ENCODE measurements at places on chromosomes 12 and 14.

DNA sequence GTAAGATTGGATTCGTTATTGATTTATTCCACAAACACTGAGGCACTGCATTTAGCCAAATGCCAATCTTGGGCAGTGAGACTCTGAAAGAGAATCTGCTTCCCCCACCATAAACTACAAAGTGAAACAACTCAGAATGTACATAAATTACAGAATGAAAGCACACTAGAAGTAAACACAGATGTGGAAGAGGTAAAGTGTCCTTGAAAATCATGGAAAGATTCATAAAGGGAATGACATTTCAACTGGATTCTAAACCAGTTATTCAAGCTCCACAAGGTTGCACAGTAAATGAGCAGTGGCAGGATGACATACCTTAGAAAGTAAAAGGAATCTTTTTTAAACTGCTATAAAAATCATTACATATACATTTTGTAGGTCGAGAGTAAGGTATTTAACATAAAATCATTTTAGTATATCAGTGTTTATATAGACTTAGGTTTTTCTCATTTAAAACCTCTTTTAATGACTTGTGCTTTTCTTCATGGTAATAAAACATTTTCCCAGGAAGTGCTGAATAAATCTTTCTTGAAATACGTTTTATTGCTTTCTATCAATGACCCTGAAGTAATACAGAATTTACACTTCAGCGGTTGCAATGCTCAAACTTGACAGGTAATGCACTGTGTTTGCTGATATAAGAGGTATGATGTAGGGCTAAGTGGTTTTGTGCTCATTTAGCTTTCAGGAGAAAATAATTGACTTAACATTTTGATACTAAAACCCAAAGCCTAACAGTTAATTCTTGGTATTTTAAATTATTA lies 270.6 kb downstream of the NAV3 start:
- DNase-seq, result no peak

- DNase-seq, result no peak
These were observed 599.1 kb downstream of the CCER1 start for GRCh38 chr12:90355711-90356355.

DNA sequence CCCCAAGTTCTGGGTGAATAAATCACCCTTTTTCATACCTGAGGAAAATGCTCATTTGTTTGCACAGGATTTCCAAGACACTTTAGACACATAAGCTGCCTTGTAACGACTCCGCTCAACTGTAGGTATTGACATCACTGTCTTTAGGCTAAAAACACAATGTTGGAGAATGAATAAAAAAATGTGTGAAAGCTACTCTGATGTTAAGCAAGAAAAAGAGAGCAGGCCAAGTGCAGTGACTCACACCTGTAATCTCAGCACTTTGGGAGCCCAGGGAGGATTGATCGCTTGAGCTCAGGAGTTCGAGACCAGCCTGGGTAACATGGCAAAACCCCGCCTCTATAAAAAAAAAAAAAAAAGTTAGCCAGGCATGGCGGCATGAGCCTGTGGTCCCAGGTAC lies 11.1 kb upstream of the CIPC start:
- DNase-seq, result no peak

DNA sequence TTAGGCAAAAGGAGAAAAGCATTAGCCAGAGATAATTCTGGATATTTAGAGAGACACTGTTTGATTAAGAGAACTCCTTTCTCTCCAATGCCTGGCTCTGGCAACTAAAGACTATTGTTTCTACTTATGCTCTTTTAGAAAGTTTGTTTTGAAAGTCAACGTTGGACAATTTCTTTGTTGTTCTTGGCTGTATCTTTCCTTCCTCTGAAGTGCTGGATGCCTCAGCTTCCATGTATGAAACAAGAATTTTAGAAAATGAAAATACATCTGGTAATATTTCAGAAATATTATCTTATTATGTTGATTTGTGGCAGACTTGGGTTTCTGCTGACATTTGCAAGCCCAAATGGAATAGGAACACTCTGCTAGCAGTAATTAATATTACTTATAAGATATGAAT lies 382.6 kb downstream of the SNAPC1 start:
- no peak for DNase-seq

DNA sequence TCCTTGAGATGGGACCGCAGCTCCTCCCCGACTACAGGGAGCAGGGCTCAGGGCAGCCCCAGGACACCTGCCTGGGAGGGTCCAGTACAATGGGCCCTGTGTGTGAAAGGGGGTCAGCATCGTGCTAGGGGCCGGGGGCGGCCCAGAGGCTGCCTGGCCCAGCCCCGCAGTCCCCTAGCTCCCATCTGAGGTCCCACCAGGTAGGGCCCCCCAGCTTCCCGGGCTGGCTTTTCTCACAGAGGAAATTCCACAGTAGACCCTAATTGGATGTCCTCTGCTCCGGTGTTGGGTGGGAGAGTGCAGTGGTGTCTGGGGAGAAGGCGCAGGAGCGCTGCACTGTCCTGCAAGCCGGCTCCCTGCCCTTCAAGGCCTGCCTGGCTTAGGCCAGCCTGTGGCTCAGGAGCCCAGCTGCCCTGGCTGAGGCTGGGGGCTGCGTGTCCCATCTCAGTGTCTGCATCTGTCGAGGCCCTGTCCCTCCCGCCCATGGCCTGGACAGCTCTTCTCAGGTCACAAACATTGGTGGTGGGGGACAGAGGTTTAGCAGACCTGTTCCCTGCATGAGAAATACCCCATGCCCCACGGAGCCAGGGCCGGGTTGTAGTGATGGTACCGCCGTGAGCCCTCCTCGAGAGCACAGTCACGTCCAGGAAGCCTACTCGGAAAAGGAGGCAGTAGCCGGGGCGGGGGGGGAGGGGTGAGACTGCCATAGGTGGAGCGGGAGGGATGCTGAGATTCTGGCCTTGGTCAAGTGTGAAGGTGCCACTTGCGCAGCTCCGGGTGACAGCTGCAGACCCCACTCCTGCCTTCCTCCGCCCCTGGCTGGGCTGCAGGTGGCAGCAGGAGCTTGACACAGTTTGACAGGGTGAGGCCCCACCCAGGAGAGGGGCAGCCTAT lies 11.6 kb downstream of the HIP1R start:
- DNase-seq, result no peak

DNA sequence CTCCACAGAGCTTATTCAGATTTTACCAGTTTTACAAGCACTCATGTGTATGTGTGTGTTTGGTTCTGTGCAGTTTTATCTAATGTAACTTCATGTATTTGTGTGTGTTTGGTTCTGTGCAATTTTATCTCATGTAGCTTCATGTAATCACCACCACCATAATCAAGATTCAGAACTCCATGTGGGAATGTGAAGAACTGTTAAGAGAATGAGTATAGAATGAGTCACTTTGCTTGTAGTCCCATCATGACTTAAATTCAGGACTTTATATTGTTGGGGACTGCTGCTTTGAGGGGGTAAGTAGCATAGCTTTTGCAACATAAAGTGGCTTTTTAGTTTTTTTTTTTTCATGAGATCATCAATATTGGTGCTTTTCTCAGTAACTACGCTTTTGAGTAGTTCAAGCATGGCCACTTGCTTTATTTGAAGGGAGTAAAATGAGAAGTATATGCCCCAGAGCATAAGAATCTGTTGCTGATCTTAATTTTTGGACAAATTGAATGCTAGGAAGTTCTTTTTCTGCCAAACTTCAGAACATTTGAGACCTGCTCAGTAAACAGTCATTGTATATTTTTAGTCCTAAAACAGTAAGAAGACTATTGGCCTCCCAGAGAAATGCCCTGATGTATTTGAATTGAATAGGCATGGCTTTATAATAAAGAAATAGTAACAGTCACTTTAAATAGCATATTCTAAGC lies 28.8 kb downstream of the PROX2 start:
- no peak for DNase-seq

GRCh38 chr12:91432089-91432488 lies 249.5 kb upstream of the DCN start:
- DNase-seq, result no peak

- DNase-seq, result no peak
These were observed 678 bp downstream of the ZBTB25 start for GRCh38 chr14:64502887-64503433.

DNA sequence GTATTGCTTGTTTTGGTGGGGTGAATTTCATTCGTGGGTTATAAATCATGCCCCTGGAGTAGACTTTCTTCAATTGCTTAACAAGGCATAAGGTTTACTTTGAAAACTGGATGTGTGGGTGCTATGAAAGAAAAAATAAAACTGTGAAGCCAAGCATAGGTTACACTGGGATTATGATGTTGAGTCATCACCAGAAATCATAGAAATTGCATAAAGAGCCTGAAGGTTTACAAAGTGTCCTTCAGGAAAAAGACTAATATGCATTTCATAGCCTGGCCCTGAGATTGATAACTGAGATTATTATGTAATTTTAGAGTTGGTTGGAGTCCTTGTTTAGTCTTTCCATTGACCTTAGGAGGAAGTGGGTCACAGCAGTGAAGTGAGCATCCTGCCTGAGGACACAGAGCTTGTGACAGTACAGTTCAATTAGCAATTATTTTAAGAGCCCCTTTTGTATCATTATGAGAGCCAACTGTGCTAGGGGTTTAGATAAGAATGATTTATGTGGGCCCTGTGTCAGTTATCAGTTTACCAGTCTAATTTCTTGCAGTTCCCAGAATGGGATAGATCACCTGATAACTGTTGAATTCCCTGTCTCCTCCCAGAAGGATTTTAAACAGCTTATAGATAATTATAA lies 13.6 kb downstream of the LRRK2 start:
- DNase-seq, result no peak

GRCh38 chr12:121799842-121800693 lies 3.7 kb upstream of the SETD1B start:
- peak; percentile 72 for DNase-seq

GRCh38 chr14:65096323-65097089 lies 5.8 kb downstream of the MAX start:
- no peak for DNase-seq

DNA sequence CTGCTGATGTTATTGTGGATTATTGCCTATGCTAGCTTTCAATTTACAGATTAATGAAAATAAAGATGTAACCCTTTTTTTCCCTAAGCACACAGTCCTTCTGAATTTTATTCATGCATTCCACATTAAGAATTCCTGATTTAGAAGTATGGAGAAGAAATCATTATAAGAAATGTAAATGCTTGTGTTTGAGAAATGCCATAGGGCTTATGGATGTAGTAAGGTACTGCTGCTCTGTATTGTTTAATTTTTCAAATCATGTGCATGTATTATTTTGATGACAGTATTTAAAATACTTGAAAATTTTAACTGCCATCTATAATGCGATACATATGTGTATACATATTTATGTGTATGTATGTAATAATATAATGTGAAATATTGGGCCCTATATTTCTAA lies 167.1 kb upstream of the SOX5 start:
- no peak for DNase-seq

- no peak for DNase-seq
These were observed 233.3 kb upstream of the PPFIA2 start for GRCh38 chr12:81992461-81992860.

DNA sequence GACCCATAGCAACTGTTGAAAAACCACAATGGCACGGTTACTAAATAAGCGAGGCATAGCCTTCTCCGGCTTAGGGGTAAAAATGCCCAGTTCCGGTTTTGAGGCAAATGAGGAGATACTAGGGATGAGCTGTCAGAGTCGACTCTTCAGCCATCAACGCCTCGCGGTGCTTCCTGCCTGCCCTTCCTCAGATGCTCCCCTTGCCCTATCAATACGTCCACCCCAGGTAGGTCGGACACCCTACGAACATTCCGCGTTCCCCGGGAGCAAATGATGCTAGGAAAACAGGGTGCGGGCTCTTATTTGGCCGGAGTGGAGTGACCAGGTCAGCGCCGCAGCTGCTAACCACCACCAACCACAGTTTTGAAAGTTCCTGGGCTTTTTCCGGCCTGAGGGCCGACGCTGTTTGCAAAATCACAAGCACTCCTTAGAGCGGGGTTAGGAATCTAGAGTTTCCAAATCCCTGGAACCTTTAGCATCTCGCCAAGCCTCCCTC lies 1.2 kb downstream of the SRSF9 start:
- no peak for DNase-seq

- no peak for DNase-seq
These were observed 427.2 kb downstream of the TMTC2 start for GRCh38 chr12:83113945-83114344.

- DNase-seq, result no peak
These were observed 221.6 kb downstream of the LRRK2 start for GRCh38 chr12:40446385-40446784.

GRCh38 chr14:75987201-75987970 lies 1.8 kb downstream of the IFT43 start:
- DNase-seq, result no peak

- DNase-seq, result no peak
These were observed 147.9 kb downstream of the SYNE2 start for GRCh38 chr14:64000749-64001148.

- no peak for DNase-seq
These were observed 161.1 kb downstream of the SNAPC1 start for GRCh38 chr14:61923348-61923747.

- DNase-seq, result no peak
These were observed 57.5 kb downstream of the ARHGAP5 start for GRCh38 chr14:32134448-32135097.

GRCh38 chr14:53519137-53519536 lies 366.0 kb upstream of the DDHD1 start:
- DNase-seq, result no peak

DNA sequence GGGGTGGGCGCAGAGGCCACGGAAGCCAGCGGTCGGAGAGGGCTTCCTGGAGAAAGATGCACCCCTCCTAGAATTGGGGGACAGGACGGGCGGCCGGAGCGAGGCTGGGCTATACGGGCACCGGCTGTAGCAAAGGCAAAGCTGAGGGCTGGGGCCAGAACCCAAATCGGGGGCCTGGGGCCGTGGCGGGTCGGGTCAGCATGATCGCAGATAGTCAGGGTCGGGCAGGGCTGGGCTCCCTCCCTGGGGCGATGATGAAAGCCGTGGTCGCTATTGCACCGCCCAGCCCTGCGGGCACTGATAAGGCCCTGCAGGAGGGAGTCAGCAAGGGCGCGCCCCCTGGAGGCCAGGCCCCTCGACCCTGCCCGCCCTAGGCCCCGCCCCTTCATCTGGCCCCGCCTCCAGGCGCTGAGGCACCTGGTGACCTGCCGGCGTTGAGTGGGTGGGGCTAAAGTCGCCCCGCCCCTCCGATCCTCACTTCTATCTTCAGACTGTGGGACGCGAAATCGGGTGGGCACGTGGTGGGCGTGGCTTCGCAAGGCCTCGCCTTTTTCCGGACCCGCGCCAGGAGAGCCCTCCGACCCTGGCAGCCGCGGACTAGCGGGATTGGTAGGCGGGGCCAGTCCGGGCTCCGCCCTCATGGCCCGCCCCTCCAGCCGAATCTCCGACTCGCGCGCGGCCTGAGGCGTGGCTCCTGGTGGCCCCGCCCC lies 419 bp upstream of the SH2B3 start:
- peak; percentile 99 for DNase-seq

GRCh38 chr12:124694846-124695497 lies 127.6 kb upstream of the NCOR2 start:
- DNase-seq, result no peak

Measured in stimulated activated CD4-positive, alpha-beta T cell treated with anti-CD3 and anti-CD28 coated beads, Interleukin-1b, Interleukin-23, amount 100 ng/mL, for 1 hour (primary cell).